ELR (cell line): ENCODE measurements at places on chromosomes 12 and 14.

DNA sequence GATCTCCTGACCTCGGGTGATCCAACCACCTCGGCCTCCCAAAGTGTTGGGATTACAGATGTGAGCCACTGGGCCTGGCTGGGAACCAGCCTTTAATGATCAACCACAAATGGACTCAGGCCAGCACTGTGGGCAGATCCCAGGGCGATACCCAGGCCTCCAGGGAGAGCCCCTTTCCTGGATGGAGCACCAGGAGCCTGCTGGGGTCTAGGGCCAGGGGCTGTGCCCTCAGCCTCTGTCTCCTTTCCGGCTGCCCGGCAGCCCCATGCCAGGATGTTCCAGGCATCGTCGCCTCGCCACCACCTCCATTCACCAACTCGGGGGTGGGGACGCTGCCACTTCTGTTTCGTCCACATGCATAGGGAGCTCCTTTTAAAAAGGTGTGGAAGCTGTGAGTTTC, 2.3 kb downstream of the ADGRD1 start:
- no peak for DNase-seq

DNA sequence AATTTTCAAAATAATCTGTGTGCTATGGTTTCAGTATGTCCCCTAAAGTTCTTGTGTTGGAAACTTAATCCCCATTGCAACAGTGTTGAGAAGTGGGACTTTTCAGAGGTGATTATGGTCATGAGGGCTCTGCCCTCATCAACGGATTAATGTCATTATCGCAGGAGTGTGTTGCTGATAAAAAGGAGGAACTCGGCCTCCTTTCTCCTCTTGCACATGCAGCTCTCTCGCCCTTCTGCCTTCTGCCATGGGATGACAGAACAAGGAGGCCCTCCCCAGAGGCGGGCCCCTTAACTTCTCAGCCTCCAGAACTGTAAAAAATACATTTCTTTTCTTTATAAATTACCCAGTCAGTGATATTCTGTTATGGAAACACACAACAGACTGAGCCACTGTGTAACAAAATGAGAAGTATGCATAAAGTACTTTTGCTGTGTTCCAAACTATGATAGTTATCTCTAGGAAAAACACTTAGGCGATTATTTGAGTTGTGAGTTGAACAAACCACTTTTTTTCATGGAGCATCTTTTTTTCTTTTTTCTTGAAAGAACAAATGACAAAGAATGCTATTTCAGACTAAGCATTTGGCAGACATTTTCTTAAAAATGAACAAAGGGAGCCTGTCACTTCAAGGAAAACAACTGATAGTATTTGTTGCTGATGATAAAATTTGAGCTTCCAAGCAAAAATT, 134.8 kb upstream of the FUT8 start:
- DNase-seq = no peak

DNA sequence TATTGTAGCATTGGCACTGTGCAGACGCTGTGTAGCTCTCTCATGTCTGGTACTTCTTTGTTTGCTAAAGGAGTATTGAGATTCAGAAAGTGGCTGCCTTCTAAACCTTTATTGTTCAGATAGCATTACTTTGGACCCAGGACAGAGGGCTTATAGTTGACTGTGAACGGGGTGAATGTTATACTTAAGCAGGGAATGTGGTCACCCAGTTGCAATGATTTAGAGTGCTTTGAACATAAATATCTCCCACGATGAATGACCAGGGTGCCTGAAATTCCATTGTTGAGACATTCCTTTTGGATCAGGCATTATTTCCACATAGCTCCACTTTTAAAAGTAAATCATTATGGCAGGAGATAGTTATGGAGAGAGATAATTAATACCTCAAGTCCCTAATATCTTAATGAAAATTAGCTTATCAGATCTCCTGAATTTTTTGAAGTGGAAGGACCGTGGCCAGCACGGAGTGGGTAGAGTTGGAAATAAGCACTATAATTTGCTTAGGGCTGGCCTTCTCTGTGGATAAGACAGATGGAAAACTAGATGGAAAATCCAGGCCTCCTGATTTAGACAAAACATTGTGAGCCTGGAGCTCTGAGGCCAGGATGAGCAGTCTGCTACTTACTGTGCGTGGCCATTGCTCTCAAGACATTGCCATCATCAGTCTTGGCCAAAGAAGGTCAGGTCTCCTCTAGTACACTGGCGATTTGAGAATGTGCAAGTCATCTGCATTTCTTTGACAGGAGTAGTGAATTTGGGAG, 114.5 kb downstream of the ETV6 start:
- peak; percentile 49 for DNase-seq

- no peak for DNase-seq
Measured at GRCh38 chr12:42180990-42181596, 36.4 kb upstream of the GXYLT1 start.

DNA sequence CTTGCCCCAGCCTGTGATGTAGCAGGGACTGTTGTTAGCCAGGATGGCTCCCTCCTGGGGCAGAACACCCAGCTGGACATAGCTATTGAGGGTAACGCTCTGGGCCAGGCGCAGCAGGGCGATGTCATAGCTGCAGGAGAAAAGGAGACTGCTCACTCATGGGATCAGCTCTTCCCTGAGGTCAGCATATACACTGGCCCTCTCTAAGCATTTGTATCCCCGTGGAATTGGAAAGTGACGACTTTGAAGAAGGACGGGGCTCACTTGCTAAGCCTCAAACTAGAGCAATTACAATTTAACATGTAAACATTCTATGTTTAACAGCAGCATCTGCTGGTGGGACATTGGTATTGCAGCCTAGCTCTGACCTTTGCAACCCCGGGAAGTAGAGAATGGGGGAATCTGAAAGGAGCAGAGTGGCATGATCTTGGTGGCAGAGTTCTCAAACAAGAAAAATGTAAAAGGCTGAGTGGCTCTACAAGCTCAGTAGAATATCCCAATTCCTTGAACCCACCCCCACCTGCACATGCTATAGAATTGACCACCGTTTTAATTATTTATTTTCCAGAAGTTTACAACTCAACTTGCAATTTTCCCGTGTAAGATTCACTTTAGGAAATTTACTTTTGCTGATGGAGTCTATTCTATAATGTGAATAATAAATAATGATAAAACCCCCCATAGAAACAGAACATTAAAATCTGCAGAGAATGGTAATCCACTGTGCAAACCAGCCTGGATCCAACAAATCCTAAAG, 5.0 kb downstream of the CELA1 start:
- peak; percentile 81 for DNase-seq

- no peak for DNase-seq
Measured at GRCh38 chr12:113604666-113605065, 133.0 kb upstream of the LHX5 start.

GRCh38 chr14:46063872-46064271, 587.7 kb downstream of the RPL10L start:
- no peak for DNase-seq

DNA sequence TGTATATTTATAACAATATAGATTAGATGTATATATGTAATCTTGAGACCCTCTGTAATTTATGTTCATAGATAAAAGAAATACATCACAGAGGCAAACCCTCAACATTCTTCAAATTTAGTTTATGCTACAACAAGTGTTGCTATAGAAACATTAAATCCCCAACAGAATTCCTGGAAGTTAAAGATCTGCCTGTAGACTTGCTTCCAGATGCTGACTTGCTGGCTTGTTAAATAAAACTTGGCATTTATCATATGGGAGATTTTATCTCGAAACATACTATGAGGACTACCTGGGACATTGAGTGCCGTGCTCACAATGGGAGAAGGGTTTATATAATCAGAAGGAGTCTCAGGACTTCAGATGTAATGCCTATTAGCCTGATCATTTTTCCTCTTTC, 136.3 kb upstream of the PLXNC1 start:
- no peak for DNase-seq

DNA sequence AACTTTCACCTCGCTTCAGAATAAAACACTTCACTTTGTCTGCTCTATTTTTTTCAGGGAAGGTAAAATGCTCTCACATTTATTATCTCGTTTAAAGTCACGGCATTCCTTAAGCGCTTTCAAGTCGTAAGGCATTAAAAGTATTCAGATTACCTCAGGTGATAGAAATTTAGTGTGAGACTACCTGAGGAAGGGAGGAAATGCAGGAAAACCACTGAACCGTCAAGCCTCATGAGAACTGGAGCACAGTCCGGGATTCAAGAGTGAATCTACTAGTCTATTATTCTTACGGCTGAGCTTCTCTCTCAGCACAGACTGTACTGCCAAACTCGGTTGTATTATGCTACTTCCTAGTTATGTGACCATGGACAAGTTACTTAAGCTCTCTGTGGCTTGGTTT, 8.3 kb upstream of the PPFIBP1 start:
- no peak for DNase-seq

- DNase-seq = peak; percentile 75
Measured at GRCh38 chr12:88153959-88154358, 11.9 kb downstream of the TMTC3 start.

GRCh38 chr12:132143336-132144071, 615 bp downstream of the DDX51 start:
- peak; percentile 34 for DNase-seq

- no peak for DNase-seq
Measured at GRCh38 chr12:115609347-115609746, 668.1 kb downstream of the MED13L start.

DNA sequence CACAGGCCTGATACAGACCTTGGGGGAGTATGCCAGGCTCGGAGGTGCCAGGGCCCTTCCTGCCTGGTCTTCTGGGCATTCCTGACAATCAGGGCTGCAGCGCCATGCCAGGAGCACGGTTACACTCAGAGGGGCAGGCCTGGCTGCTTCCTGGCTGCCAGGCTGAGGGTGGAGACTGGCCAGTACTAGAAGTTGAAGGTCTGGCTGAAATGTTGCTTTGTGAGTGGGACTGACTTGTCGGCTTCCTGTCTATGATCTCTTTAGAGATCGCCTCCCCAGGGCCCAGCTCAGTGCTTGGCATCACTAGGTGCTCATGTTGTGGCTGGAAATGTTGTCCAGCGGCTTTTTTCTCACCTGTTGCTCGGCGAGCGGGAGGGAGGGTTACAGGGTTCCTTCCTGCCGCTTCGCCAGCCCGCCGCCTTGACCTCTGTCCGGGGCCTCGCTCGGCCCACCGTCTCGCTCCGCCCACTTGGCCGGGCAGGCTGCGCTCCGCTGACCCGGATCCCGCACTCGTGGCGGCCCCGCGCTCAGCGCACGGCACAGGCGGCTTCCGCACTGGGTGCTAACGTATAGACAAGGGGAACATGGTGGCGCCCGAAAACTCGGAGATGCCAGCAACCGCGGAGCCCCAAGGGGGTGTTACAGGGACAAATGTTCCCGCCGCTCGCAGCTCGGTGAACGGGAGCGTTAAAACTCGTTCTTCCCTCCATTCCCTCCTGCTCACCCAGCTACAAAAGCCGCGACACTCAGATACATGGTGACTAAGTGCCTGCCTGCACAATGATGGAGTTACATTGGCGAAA, 32.6 kb downstream of the PAPLN start:
- peak; percentile 56 for DNase-seq

GRCh38 chr12:20375560-20375959, 7.2 kb downstream of the PDE3A start:
- no peak for DNase-seq

- peak; percentile 78 for DNase-seq
Measured at GRCh38 chr12:8077207-8077606, 4.9 kb upstream of the NECAP1 start.

DNA sequence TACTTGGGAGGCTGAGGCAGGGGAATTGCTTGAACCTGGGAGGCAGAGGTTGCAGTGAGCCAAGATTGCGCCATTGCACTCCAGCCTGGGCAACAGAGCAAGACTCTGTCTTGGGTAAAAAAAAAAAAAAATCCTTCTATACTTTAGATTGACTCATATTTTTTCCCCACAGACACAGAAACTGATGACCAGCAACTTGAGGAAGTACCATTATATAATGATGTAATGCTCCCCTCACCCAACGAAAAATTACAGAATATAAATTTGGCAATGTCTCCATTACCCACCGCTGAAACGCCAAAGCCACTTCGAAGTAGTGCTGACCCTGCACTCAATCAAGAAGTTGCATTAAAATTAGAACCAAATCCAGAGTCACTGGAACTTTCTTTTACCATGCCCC, 24.3 kb upstream of the SNAPC1 start:
- no peak for DNase-seq

DNA sequence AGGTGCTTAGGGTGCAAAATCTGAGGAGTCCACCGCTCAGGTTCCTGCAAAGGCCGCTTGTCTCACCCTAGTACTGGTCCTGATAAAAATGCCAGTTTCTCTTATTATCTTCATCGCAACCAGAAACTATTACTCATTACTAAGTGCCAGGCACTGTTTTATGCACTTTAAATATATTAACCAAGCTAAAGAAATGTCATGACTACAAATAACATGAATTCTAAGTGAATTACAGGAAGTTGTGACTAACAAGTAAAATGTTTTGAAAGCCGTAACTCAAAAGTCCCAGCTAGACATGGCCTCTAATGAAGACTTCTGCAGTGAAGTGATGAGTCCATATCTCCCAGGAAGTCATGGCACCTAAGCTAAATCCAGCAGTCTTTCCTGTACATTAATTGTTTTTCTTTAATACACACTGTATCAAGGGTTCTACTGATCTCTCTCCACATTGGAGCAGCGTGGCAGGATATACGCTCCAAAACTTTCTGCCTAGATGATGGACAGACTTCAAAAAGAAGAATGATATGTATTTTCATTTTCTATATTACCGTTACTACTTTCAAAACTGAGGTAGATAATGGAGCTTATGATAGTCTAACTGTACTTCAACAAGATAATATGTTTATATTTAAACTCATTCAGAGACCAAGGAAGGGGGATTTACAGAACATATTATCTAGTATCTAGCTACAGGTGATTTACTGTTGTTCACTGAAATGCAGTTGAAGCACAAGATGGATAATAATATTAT, 117.3 kb upstream of the ARID2 start:
- DNase-seq = peak; percentile 86

DNA sequence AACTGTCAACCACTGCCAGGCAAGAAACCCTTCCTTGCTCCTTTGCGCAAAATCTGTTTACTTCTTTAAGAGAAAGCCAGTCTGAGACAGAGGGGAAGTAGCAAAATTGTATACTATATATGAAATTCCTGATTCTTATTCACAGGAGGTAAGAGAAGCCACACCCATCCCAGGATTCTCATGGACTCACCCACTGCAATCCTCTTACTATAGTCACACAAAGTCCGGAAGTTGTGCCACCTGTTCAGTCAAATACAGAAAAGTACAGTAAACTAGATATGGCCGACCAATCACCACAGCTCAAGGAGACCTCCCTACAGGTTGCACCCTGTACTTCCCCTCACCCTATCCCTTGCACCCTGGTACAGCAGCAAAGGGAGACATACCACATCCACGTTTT, 2.9 kb downstream of the PRMT5 start:
- DNase-seq = peak; percentile 81

DNA sequence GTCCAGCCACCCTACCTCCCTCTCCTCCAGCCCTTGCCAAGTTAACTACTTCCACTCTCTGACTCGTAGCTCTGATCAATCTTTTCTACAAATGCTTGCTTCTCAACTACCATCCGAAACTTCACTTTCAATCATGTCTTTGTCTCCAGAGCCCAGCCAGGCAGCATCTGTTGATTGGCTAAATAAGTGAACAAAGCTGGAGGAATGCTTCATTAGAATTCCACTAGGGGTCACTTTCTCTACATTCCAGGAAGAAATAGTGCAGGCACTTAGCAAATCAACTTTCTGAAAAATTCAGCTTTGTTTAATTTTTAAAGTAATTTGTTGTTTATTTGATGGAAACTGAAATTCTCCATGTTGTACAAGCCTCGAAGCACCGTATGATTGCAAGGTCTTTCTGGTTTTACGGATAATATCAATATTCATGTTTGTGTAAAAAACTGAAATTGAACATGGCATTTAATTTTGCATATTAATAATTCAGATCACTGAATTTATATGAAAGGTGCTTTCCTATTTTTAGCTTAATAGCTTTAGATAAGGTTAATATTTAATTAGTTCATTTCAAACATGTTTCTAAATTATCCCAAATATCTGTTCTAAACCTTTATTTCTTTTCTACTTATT, 32.4 kb upstream of the HELB start:
- DNase-seq = peak; percentile 67
